ENCODE measurements at places on chromosomes 16 and 17.

DNA sequence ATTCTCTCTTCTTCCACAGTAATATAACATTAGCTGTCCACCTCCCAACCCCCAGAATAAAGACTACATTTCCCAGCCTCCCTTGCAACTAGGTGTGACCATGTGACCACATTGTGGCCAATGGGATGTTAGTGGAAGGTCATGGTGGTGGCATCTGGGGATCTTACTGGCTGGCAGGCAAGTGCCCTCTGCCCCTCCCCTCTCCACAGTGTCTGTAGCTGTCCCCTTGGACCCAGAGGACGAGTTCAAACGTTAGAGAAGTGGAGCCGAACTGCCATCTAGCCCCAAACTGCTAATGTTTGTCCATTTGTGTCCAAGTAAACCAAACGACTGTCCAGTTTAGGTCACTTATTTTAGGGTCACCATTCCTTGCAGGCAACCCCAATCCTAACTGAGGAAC is 26.6 kb upstream of the KCNG4 start:
- no peak for DNase-seq

DNA sequence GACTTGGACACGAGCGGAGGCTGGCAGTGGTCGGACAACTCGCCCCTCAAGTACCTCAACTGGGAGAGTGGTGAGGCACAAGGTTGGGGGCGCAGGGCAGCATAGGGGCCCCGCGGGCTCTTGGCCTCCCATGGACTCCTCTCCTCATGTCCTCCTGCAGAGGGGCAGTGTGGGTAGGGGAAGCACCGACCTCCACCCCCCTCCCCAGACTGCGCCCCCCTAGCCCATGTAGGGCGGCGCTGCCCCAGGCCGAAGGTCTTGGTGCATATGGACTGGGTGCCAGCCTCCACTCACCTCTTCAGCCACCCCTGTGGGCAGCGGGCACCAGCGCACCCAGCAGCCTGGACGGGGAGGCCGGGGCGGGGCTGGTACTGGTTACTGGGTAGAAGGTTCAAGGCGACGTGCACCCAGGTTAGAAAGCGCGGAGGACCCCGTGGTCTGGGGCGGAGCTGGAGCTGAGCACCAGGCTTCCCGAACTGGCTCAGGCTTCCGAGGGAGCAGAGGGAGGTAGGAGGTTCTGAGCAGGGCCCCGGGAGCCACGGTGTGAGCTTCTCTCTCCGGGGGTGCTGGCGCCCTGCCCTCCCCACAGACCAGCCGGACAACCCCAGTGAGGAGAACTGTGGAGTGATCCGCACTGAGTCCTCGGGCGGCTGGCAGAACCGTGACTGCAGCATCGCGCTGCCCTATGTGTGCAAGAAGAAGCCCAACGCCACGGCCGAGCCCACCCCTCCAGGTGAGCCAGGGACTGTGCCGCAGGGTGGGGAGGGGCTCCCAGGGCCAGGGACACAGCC is 39.5 kb downstream of the MRC2 start:
- DNase-seq: no peak

GRCh38 chr16:78743556-78743955 is 644.1 kb downstream of the WWOX start:
- no peak for DNase-seq

DNA sequence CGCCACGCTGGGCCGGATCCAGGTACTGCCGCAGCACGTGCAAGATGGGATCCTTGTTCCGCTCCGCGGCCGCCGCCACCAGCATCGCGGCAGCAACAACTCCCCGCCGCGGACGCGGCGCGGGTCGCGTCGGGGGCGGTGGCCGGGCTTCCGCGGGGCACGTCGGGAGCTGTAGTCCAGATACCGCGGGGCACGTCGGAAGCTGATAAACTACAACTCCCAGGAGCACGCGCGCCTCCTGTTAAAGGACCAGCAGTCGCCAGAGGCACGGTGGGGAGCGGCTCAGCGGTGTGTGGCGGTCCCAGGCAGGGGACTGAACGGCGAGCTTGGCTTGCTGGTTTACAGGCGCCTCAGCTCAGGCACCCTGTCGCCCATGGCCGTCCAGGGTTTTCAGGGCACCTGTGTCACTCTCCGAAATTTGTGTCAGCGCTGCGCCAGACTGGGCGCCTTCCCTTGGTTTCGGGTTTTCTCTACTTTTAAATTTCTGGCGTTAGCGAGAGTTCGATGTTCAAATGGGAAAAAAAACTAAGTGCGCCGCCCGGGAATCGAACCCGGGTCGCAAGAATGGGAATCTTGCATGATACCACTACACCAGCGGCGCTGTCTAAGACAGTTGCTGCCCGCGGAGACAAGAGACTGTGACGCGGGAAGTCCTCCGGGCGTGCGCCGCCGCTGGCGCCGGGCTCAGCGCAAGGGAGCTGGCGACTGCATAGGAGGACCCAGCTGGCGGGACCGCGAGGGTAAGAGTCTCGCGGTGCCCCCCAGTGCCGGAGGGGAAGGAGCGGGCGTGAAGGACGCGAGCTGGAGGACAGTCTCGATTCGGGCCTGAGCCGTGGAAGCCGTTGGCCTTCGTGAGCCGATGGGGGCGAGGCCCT is at the start of gene METTL26:
METTL26 (minus strand) TSS at position 100 of the 875 bp plus-strand sequence; CDS start at position 85, 15 bp downstream.
- DNase-seq: peak; percentile 91

DNA sequence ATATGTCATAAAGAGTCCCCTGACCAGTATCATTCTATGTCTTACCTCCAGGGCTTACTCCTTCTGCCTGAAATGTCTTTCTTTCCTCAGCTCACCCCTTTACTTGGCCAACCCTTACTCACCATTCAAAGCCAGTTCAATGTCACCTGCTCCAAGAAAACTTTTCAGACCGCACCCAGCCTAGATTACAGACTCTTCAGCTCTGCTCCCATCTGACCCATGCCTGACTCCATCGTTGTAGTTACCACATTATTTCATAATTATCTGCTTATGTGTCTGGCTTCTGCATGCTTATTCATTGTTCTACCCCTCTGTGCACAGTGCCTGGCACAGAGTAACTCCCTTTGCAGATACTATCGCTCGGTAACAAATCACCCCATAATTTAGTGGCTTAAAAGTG is 62.5 kb upstream of the TOB1 start:
- DNase-seq: no peak

GRCh38 chr17:66541461-66542128 is 239.2 kb downstream of the PRKCA start:
- no peak for DNase-seq

DNA sequence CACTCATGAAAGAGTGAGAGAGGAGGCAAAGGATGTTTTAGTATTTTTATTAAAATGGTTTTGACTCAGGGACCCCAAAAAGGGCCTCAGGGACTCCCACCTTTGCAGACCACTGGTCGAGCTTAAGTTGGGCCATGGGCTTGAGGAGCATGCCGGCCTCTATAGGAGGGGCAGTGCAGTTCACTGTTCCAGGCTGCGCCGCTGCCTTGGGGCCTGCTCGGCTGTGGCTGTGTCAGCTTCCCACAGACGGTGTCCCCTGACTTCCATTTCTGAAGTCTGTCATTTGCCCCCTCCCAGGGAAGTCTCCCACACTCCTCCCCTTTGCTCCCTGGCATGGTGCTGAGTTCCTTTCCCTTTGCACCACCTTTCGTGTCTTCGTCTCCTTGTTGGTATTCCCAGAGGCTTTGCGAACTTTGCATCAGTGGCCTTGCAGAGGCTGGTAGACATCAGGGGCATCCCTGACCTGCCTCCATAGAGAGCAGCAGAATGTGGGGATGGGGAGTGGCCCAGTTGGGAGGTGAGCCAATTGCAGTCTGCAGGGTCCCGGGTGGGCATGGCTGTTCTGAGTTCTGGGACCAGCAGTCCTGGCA is 17.1 kb downstream of the MPRIP start:
- no peak for DNase-seq

GRCh38 chr17:72604518-72604917 is 483.7 kb downstream of the SOX9 start:
- no peak for DNase-seq

- DNase-seq: no peak
Measured at GRCh38 chr17:42117397-42118125, 3.6 kb downstream of the KAT2A start.
